ENCODE measurements at places on chromosomes 7 and 10.

DNA sequence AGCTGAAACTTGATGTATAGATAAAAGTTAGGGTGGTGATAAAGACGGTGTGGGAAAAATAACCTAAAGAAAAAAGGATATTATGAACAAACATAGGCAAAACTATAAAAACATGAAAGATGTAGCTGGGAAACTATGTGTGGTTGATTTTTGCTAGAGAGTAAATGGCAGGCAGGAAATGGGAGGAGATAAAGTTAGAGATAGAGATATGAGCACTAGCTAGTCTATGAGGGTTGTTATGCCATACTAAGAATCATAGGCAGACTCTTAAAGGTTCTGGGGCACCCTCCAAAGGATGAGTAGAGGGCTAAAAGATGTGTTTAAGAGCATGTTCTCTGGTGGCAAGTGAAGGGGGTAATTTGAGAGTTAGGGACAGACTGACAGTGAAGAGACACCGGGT is 1109.2 kb downstream of the GATA3 start:
- DNase-seq: no peak

DNA sequence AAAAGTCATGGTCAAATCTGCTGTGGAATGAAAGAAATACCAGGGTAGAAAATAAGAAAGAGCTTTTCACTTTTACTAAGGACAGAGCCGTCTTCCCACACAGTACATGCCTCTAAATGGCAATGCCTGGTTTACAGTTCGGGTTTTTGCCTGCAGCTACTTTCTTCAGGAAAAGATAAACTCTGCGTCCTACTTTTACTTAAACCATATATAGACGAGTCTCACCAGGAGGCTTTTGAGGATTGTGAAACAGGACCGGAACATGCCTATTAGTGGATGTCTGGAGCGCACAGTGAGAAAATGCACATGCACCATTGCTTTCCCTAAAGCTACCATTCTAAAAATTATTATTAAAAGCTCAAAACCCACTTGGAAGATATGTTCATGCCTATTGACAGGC is 70.5 kb downstream of the KLF6 start:
- DNase-seq: no peak

GRCh38 chr10:14381475-14381874 is 50.8 kb upstream of the FRMD4A start:
- DNase-seq: no peak

DNA sequence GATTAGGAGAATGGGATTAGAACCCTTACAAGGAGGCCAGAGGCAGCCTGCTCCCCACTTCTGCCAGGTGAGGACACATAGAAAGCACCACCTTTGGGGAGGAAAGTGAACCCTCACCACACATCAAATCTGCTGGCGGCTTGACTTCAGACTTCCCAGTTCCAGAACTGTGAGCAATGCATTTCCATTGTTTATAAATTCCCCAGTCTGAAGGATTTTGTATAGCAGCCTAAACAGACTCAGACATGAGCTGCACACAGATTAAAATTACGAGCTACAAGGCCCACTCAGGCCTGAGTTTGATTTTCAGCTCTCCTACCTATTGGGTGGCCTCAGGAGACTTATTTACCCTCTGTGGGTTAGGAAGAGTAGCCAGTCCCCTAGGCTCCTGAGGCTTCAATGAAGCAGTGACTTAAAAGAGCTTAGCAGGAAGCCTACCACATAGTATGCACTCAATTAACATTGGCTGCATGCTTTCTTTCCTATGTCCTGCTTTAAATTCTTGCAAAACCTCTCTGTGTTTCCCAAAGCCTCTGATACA is 350.7 kb upstream of the ZMIZ1 start:
- DNase-seq: no peak

GRCh38 chr10:103720328-103720963 is 134.9 kb downstream of the SH3PXD2A start:
- DNase-seq: no peak

DNA sequence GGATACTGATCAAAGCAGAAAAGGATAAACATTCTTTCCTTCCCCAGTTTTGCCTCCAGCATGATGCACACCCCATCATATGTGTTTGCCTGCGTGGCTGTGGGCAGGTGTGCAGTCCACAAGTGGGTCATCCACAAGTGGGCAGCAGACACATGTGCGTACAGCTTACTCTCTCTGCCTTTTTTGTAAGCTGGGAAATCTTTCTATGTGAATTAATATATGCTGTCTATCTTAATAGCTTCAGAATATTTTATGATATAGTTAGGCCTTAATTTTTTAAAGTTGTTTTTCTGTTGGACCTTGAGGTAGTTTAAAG is 80.1 kb downstream of the INPP5A start:
- no peak for DNase-seq

DNA sequence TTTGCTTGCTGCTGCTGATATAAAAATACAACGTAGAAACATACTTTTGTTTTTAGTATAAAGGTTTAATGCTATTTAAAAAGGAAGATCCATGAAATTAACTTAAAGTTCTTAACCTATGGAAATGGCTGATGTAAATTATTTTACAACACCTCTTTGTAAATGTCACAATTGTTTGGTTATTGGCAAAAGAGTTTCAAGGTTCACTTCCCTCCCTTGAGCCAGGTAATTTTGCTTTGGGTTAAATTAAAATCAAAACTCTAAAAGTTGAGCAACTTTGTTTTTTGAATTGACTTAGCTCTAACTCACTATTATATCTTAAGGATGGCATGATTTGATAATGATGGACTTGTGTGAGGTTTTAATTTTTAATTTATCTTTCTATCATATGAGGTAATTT is 39.2 kb upstream of the CYP2C18 start:
- no peak for DNase-seq

- no peak for DNase-seq
Measured at GRCh38 chr10:49752584-49752983, 9.5 kb downstream of the OGDHL start.

GRCh38 chr7:29793507-29793906 is 12.8 kb upstream of the WIPF3 start:
- DNase-seq: no peak

DNA sequence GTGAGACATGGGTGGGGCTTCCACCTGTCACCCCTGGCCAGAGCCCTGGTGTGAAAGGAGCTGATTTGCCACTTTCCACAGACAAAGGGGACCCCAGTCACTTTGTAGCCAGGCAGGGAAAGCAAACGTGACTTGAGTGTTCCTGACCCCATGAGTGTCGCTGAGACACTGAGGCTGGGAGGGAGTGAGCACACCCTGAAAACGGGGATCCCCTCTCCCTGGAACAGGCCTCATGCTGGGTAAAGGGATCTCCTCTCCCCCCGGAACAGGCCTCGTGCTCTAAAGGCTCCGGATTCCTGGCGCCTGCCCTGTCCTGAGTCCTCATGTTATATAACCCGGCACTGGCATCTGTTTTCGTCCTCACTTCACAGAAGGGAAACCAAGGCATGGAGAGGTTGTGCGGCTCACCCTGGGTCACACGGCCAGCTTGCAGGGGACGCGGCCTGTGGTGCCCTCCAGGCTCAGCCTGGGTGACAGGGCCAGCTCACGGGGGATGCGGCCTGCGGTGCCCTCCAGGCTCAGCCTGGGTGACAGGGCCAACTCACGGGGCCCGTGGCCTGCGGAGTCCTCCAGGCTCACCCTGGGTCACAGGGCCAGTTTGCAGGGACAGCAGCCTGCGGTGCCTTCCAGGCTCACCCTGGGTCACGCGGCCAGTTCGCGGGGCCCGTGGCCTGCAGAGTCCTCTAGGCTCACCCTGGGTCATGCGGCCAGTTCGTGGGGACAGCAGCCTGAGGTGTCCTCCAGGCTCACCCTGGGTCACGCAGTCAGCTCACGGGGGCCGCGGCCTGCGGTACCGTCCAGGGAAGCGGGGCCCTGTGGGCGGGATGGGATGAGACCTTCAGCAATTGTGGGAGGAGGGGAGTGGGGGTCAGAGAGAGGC is 104.7 kb downstream of the PDGFA start:
- no peak for DNase-seq

All from activated CD4-positive, alpha-beta T cell treated with anti-CD3 and anti-CD28 coated beads for 4 hours (primary cell).